Activated CD8-positive, alpha-beta memory T cell treated with anti-CD3 and anti-CD28 coated beads for 1 hour (primary cell): ENCODE measurements at places on chromosomes 1 and 21.

- no peak for DNase-seq
These were observed 120.1 kb downstream of the CCDC185 start for GRCh38 chr1:223513309-223513708.

GRCh38 chr1:8002329-8002910, 23.7 kb downstream of the ERRFI1 start:
- DNase-seq, result no peak

GRCh38 chr1:219927956-219928790, at the start of gene SLC30A10:
Gene SLC30A10 (minus strand): TSS chr1:219928557. CDS start chr1:219928440, 117 bp downstream.
- no peak for DNase-seq

DNA sequence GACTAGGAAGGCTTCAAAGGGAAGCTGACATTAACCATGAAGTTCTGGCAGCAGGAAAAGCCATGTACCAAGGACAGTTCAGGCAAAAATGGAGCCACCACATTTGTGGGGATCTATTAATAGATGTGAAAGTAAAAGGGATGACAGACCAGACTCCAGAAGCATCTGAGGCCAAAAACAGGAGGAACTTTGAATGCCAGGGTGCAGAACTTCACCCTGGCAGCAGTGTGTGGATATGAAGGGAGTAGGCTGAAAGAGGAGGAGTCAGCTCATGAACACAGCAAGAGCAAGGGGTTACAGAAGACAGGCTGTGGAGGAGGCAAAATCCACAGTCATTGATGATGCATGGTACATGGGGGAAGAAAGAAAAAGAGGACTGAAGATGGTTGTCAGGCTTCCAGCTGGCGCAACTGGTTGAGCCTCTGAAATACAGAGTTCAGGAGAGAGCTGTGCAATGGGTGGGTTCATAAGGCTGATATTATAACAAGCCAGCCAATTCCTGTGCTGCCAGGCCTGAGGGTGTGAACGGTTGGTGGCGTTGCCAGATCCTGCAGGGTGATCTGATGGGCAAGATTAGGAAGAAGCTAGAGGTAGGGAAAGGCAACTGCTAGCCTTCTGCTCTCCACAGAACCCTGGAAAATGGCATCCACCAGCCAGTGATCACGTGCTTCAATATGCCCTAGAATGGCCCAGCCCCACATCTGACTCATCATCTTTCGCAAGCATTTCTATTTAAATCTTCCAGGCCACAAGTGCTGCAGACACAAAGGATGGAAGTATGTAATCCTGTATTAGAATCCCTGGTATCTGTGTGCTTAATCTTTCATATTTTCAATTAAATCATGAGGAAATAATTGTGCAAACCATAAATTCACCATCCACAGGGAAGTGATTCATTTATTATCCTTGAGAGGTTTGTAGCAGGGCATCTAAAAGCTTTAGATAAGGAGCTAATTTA, 81.9 kb downstream of the SLC25A24 start:
- no peak for DNase-seq

- DNase-seq, result no peak
These were observed 19.3 kb upstream of the KLHDC8A start for GRCh38 chr1:205375835-205376545.

- DNase-seq, result no peak
These were observed 39.5 kb upstream of the DIPK1A start for GRCh38 chr1:93000751-93001175.

GRCh38 chr21:45055861-45056260, 18.5 kb upstream of the ADARB1 start:
- DNase-seq, result no peak

GRCh38 chr1:32114420-32114819, 6.6 kb downstream of the KPNA6 start:
- DNase-seq, result no peak

DNA sequence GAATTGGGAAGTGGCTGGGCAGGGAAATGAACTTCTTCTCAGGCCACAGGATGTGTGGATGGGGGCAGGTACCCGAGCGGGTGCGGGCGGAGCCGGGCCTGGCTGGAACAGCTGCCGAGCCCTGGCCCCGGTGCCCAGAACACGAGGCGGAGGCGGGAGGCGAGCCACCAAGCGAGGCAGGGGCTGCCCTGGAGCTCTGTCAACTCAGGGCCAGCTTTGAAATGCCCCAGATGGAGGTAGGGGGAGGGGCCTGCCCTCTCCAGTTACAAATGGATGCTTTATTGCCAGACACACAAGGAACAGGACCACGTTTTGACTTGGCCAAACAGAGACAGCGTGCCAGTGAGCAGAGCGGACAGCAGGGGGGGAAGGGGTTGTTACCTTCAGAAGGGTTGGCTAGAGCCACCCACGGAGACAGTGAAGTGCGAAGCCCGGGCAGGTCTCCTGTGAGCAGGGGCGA, 240.4 kb downstream of the SDCCAG8 start:
- DNase-seq, result no peak

- DNase-seq, result no peak
These were observed 16.9 kb upstream of the RC3H1 start for GRCh38 chr1:174039027-174039426.

- DNase-seq, result no peak
These were observed 38.6 kb upstream of the MAGOH start for GRCh38 chr1:53276902-53277281.

DNA sequence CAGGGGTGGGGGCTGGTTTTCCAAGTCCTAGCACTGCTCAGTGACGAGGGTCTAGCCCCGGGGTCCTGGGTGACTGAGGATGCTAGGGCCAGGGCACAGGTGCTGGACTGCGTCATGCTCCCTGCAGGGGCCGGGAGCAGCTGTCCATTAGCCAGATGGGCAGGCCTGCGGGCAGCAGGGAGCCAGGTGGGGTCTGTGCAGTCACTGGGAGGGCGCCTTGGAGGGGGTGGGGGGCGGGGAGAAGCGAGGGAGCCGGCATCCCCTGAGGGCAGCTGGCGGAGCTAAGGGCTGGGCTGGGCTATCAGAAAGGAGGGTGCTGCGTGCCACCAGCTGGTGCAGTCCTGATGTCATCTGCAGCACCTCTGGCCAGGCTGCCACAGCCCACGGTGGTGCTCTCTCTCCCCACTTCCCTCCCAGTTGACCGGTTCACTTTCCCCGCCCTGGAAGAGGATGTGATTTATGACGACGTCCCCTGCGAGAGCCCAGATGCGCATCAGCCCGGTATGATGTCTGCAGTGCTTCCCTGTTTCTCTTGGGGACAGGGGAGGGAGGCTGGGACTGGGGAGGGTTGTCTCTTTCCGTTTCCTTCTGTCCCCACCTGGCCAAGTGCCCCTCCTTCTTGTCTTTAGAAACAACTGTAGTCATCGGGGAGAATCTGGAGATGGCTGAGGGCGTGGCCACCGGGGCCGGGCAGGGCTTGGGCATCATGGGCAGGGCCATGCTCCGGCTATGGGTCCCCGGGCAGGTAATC, 63.8 kb downstream of the ARHGEF10L start:
- no peak for DNase-seq

DNA sequence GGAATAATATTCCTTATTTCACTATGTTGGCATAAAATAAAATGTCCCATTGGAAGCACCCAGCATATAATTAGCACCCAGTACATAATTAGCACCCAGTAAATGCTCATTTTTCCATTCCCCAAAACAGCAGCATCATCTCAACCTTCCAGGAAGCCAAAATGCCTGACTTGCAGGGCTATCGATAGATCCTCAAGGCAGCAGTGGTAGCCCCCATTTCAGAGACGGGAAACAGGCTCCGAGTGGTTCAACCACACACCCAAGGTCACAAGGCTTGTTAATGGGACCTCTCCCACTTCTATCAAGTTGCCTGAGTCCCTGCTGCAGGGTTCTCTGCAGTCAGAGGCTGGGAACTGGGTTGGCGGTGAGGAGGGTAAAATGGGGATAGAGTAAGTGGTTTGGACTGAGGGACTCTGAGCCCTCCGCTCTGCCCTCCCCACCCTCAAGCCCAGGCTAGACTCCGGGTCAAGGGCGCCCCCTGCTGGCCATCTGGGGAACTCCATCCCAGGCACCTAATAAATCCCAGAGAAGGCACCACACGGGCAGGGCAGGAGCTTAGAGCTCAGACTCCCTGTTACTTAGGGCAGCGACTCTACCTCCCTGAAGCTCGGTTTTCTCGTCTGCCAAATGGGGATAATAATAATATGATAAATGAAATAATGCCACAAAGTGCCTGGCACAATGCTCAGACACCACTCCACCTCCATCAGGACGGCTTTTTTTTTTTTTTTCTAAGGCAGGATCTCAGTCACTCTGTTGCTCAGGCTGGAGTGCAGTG, 21.9 kb upstream of the LAPTM5 start:
- DNase-seq, result peak; percentile 93

DNA sequence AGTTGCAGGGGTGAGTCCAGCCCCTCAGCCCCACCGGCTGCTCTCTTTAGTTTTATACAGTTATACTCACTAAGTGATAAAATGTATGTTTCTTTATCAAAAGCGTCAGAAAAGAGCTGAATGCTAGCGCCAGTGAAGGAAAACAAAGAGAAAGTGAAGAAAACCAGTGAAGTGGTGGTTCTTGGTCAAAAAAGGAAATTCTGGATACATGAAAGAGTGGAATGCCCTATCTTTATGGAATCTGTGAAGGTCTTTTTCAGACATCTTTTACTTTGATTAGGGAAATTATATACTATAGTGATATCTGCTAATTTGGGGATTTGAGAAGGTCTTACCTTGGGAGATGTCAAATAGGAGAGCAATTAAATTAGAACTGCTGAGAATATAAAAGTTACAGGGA, 41.3 kb downstream of the GPR3 start:
- no peak for DNase-seq

GRCh38 chr1:111509997-111510375, 6.6 kb upstream of the ADORA3 start:
- no peak for DNase-seq

DNA sequence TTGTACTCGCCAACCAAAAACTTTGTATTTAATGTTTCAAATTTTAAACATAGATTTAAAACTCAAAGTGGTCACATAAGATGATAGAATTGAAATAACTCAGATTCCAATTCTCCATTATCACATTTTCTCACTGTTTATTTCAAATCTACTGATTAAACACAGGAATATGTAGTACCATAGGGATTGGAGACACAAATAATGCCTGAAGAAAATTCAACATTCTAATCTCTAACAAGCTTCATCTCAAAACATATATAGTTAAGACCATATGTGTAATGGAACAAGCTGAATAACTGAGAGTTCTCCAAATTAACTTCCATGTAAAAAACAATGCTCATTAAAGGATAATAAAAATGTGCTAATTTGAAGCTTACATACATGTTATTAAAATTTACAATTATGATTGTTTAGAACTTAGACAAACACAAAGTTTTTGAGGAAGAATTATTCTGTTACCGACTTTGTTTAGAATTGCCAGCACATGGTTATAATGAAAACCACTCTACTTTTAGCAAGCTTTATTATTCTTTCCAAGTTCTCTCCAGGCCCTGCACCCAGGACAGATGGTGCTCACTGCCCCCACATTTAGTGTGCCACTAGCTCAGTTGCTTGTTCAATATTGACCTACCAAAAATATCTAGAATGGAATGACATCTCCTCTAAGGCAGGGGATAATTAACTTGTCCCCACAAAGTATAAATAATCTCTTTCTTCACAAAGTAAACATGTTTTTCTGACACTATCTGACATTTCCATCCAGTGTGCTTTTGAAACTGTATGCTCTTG, 467.2 kb downstream of the TTLL7 start:
- no peak for DNase-seq

- no peak for DNase-seq
These were observed 155.6 kb upstream of the KLHDC7A start for GRCh38 chr1:18325136-18325535.

DNA sequence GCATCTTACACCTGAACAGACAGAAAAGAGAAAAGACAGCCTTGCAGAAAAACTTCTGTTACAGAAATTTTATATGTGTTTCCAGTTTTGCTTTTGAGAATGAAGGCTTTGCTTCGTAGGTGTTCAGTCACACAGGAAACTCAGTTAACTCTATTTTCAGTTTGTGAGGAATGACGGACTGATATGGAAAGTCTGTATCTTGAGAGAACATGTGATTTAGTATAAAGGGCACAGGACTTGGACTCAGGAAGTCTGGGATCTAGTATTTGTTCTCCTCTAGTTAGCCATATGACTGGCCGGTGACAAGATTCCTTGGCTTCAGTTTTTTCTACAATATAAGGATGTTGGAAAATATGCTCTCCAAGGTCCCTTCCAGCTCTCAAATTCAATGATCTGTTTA, 149.1 kb downstream of the OLFM3 start:
- no peak for DNase-seq

DNA sequence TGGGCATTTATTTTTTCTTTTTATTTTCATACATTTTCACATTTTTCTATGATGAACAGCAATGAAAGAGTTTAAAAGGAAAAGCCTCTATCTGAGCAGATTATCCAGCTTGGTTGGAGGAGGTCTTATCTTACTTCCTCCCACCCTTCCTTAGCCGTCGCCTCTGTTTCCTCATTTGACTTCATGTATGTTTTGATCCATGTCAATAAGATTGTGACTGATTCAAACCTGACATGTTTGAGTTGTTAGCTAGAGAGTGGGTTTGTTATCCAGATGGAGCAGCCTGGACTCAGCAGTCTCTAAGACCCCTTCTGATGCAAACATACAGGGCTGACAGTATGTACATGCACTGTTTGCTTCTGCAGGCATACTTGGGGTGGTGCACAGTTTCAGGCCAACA, 31.2 kb downstream of the MACO1 start:
- DNase-seq, result no peak

DNA sequence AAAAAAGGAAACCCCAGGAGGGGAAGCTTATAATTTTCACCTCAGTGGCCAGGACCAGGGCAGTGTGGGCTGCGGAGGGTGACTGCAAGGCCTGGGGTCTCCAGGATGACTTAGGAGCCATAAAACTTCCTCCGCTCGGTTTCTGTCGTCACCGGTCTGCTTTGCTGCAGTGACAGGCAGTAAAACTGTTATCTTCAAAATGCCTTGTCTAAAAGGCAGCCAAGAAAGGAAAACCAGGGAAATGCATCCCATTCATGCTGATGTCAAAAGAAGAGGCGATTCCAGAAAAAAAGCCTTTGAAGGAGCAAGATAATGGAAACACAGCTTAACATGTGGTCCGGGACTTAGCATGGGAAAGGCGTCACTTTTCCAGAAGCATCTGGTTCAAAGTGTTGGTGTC, 42.0 kb downstream of the COL6A1 start:
- no peak for DNase-seq

GRCh38 chr1:163273766-163274441, 47.9 kb upstream of the NUF2 start:
- DNase-seq, result no peak
